ENCODE measurements at places on chromosomes 16 and 17.

DNA sequence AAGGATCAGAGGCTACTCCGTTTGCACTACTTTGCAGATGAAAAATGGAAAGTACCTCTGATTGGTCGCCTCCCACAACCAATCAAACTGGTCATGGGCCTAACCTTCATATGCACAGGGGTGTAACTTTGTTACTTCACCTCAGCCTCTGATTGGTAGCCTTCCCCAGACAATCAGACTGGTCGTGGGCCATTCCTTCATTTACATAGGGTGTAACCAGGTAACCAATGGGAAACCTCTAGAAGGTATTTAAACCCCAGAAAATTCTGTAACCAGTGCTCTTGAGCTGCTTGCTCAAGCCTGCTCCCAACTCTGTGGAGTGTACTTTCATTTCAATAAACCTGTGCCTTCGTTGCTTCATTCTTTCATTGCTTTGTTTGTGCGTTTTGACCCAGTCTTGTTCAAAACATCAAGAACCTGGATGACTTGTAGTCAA lies 39.2 kb upstream of the USP22 start:
- no peak for DNase-seq

- no peak for DNase-seq
These were observed 509 bp upstream of the JUP start for GRCh38 chr17:41787021-41787418.

GRCh38 chr17:48502901-48503300 lies 27.9 kb downstream of the HOXB1 start:
- DNase-seq = no peak

GRCh38 chr16:54444851-54445458 lies 158.4 kb upstream of the IRX3 start:
- DNase-seq = no peak

DNA sequence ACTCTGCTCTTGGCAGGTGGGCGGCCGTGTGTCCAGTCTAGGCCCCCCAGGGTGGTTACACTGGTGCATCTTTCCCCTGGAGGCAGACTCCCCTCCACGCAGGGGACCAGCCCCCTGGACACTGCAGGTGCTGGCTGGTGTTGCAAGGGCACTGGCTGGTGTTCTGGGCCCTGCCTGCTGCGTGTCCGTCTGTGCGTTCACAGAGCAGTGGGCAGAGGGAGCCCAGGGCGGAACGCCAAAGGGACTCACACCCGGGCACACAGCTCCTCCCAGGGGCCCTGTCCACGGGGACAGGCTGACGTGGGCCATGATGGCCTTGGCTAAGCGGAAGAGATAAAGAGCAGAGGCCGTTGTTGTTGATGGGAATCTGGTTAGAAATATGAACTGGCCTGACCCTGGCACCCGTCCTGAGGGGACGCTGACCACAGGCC lies 27.3 kb downstream of the ACSF3 start:
- no peak for DNase-seq

DNA sequence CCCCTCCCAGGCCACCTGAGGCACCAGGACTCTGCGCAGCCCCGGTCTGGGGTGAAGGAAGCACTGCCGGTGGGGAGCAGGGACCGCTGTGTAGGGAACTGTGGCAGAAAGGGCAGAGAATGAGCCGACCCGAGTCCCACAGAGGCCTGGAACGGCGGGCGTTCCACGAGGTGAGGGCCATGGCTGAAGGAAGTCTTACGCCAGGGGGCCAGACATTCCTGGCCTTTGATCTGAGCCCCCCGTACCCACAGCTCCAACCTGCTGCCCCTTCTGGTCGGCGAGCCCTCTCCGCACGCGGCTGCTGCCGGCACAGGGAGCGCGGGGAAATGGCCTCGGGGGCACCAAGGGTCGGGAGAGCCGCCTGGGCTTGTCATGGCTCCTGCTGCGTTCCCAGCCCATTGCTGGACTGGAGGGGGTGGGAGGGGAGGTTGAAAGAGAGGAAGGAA lies 1.4 kb upstream of the WNT3 start:
- no peak for DNase-seq

DNA sequence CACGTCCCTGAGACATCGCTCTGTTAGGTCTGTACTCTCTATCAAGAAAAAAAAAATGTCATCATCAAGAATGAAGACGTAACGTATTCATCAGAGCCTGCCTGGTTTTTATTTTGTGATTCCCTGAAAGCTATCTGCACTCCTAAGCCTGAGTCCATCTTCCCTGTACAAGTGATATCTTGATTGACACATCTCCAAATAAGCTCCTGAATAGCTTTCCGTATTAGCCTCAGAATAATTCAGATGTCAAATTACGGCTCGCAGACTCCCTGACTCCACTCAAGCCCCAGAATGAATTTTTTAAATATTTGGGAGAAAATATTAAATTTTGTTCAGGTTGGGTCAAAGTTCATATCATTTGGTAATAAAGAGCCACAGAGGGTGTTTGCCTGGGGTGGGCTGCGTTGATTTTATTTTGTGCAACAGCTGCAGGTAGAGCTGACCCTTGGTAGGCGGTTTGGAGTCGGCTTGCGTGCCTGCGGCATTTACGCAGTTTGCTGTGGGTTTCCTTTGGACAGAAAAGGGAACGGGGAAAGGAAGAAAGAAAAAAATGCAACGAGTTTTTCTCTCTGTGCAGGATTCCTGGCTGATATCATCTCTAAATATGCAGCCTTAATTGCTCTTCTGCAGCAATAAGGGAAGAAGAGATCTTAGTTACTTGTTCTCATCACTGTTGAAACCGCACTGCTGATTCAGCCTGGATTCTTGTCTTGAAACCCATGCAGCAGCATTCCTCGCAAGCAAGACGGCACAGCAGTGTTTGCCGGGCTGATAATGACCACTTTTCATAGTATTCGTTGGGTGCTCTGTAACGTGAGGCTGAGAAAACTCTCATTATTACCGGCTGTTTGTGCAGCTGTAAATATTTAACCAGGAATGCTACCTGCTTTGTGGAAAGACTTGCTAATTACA lies 114.7 kb downstream of the IRX3 start:
- DNase-seq = no peak

GRCh38 chr17:20121359-20122253 lies 112.4 kb downstream of the SPECC1 start:
- peak; percentile 35 for DNase-seq

DNA sequence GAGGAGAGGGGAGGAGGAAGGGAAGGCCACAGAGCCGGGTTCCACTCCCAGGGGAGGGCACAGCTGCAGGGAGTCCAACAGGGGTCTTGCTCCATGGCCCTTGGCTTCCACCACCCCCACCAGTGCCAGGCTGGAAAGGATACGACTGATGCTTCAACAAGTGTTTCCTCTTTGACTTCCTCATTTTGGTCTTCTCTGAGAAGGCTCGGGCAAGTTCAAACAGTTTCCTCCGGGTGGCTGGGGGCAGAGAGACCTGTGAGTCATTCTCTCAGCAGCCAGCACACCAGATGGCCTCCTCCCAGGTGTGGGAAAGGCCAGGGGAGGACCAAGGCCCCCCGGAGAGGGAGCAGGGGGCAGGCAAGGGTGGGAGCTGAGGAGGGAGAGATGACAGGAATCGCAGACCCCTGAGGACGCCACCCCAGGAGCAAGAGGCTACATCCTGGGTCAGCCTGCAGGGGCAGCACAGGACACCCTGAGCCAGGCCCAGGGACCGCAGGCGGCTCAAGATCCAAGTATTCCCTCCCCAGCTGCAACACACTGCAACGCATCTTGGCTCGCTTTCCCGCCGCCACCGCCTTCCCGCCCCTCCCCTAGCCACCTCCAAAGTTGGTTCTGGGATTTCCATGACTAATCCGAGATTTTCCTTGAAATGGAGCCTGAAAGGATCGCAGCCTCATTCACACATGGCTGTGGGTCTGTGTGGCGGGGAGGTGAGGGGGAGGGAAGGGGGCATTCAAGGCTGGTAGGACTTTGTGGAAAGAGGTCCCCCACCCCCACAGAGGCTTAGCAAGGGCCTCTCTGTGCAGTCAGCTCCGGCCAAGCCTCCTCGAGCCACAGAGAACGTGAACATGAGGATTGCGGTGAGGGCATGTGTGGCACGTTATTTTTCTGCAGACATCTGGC lies 18.4 kb upstream of the MRPS23 start:
- DNase-seq = no peak

DNA sequence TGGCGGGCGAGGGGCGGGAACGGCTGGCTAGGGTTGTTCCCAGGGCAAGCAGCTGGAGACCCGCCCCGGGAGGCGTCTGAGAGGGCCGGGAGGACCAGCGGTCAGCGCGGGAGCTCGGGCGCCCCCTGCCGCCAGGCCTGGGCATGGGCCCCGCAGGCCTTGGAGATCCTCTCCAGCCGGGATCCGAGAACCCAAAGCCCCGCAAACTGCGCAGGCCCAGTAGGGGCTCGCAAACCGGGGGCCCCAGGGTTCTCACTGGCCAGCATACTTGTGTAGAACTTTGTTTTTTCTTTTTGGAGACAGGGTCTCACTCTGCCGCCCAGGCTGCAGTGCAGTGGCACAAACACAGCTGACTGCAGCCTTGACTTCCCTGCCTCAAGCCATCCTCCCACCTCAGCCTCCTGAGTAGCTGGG lies 20.8 kb upstream of the ZNF423 start:
- no peak for DNase-seq

DNA sequence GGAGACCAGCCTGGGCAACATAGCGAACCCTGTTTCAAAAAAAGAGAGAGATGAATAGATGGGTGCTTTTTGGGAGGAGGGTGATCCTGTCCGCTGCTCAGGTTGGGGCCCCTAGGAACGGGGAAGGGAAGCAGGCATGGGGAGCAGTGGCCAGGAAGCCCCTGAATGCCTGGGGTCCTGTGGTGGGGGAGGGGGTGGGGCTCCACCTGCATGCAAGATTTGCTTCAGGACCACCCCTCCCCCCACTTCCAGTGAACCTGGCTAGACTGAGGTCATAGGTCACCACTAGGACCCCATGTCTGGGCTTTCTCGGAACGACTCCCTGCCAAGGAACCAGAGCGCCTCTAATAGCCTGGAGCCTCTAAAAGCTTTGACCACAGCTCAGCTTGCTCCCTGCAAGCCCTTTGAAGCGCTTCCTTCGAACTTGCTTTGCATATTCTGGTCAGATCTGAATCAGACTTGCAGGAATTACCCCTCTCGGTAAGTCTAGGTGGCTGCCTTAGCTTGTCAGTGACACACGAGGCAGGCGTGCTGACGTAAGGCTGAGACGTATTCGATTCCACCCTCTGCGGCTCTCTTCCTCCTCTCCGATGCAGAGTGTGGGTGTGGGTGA lies 3.7 kb downstream of the SOCS3 start:
- DNase-seq = peak; percentile 72

GRCh38 chr17:143785-144281 lies 6.5 kb downstream of the SCGB1C2 start:
- peak; percentile 79 for DNase-seq

DNA sequence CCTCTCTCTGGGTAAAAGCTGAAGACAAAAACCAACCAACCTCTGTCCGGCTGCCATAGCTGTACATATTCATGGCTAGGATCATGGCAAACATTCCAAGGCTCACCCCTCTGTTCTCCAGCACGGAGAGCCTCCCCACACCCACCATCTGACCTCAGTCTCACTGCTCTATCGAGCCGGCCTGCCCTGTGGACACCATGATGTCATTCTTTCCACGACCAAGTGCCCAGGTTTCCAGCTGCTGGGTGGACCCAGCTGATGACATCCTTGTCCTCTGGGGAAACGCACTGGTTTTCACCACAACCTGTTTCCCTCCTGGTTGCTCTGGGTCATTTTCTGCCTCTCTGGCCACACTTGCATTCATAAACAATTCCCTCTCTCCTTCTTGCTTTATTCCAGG lies 67.7 kb downstream of the NDEL1 start:
- no peak for DNase-seq

DNA sequence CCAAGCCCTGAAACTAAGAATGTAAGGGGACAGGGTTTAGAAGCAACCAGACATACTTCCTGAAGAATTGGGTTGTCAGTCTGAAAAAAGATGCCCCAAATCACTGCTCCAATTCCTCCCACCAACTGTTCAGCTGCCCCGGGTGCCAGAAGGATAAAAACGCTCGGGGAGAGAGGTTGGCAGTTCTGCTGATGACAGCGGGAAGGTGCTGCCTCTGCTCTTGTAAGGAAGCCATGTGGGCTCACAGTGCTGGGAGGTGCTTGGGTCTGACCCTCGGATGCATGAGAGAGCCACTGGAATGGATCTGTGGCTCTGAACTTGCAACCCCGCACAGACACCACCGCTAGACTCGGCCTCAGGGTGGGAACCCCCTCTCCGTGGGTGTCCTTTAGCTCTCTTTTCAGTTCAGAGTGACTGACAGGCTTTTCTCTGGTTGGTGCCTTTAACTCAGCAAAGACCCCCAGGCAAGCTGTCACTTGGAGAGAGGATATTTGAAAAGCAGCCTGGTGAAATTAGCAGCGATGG lies 364.8 kb upstream of the RBFOX1 start:
- DNase-seq = no peak

DNA sequence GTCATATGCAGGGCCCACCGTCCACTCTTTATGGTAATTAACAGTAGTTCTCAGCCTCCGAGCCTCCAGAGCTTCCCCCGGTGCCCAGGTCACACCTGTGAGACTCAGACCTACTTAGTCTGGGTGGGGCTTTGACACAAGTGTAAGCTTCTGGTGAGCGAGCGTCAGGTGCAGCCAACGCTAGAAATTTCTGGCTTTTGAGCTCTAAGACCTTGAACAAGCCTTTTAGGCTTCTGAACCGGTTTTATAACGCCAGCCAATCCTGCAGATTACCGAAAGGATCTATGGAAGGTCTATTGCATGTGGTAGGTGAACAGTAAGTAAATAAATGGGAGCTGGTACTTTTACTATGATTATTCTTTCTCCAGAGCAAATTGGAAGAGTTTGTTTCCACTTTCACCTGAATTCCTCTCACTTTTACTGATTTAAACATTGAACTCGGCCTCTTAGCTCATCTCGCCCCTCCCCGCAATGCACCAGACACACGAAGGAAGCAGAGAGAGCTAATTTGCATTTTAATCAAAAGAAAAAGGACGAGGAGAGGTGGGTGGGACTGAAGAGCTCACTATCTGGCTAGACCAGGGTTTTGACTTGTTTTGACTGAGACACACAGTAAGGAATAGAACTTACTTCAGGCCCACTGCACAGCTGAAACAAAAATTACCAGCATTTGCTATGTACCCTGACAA lies 47.1 kb downstream of the ABAT start:
- no peak for DNase-seq

DNA sequence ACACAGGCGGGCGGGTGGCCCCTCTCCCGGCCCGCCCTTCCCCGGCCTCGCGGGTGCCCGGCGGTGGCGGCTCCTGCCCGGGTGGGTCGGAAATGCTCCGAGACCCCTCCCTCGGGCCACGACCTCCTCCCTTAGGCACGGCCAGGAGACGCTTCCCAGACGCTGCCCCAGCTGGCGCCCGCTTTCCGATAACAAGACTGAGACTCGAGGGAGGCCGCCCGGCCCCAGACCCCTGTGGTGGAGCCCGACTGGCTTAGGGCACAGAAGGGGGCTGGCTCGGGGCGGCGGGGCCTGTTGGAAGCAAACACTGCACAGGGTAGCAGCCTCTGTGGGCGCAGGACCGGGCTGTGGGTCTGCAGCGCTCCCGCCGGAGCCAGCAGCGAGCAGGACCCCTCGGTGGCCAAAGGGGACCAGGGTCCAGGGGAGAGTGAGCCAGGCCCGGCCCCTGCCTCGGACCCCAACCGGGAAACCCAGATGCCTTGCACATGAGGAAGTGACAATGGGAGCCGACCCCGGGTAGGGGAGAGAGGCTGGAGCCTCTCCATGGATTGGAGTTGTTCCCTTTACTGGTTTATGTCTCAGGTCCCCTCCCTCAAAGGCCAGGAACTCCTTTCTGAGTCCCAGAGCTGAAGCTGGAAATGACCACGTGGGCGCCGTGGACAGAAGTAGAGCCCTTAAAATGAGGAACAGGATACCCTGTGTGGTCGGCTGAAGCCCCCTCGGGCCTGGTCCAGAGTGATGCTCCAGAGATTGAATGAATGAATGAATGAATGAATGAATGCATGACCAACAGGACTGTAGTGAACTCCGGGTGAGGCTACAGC lies 19.8 kb upstream of the ADCY7 start:
- no peak for DNase-seq

- no peak for DNase-seq
These were observed 32.8 kb upstream of the RASD1 start for GRCh38 chr17:17528696-17529652.

All from stimulated activated CD8-positive, alpha-beta memory T cell treated with anti-CD3 and anti-CD28 coated beads, Interleukin-2, amount 100 ng/mL, for 48 hours (primary cell).